ENCODE measurements at places on chromosomes 3 and 15.

- no peak for DNase-seq
Measured at GRCh38 chr15:39588531-39589192, 7.8 kb downstream of the THBS1 start.

DNA sequence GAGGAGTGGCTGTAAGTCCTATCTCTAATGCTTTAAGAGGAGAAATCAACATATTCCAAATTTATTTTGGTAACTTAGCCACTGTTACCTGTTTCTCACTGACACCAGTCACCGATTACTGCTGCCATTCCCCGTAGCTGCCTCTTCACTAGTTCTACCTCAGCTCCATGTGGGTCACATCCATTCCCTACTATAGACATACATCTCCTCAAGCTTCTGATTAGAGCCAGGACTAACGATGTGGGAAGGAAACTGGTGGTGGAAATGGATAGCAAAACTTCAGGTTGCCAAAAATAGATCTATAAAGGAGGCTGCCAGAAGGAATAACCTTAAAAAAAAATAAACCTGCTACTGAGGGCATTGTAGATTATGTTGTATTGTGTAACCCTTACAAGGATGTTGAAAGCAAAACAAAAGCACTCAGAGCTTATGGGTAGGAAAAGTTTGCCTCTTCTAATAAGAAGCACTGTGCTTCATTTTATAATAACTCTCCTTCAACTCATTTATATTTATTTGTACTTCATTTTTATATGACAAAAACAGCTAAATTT is 56.0 kb downstream of the KAT2B start:
- DNase-seq = no peak

DNA sequence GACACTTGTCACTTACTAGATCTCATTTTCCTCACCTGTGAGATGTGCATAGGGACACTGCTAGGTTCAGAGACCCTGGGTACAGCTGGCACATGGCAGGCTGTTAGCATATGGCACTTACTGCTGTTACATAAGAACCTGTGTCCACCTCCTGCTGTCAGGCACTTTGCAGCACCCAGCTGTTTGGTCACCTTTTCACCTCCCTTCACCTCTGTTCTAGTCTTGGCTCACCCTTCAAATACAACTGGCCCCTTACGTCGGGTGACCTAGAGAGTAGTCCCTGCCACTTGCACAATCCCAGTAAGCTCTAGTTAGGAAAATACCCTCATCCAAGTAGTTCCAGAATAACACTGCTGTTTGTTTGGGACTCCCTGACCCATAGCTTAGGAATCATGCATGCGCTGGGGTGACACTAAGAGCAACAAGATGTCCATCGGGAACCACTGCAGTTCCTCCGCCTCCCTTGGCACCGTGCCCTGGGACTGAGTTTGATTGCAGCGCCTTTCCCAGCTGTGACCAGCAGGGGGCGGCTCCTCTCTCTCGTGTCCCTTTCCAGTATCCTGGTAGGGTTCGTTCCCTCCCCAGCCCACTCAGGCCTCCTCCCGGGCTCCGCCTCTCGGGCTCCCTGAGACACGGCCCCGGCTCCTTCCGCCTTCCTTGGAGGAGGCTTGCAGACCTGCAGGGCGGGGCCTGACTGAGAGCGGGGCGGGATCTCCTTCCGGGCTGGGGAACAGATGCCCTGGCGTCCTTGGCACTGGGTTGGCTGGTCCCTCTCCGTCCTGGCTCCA is 78.6 kb downstream of the ABHD5 start:
- DNase-seq = peak; percentile 74

DNA sequence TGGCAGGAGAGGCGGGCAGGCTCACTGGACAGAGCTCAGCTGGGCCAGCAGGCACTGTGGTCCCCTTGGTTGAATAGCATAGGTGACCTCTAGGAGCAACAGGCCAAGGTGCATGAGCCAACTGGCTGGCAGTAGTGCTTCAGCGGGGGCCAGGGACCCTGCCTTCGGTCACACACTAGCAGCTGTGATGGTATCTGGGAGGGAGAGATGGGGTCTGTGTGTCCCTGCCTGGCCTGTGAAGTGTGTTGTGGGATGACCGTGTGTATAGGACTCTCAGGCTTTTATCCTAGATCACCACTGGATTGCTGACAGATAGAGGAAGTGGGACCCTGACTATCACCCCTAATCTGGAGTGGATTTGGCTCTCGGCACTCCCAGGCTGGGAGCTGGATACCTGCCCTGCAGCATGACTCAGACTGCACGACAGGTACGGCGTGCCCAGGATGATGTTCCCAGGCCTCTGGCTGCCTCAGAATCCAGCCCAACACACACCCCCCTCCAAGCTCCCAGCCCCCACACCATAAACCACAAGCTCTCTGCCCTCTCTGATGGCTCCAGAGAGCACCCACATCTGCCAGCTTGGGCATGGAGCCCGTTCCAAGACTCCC is 7.8 kb downstream of the RPS17 start:
- no peak for DNase-seq

GRCh38 chr3:46965151-46965550 is 11.4 kb downstream of the CCDC12 start:
- DNase-seq = no peak

DNA sequence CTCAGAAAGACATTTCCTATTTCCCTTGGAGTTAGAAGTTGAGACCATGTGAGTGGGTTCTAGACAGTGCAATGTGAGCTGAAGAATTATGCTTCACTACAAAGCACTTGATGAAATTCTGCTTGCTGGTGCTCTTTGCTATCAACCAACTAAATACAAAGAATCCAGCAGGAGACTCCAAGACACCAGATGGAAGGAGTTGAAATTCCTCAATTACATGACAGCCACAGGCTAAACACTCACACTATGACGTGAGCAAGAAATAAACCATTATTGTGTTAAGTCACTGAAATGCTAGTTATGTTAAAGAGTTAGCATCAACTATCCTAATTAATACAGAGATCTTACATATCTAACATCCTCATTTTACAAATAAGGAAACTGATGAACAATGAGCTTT is 8.2 kb upstream of the MAP4 start:
- no peak for DNase-seq

DNA sequence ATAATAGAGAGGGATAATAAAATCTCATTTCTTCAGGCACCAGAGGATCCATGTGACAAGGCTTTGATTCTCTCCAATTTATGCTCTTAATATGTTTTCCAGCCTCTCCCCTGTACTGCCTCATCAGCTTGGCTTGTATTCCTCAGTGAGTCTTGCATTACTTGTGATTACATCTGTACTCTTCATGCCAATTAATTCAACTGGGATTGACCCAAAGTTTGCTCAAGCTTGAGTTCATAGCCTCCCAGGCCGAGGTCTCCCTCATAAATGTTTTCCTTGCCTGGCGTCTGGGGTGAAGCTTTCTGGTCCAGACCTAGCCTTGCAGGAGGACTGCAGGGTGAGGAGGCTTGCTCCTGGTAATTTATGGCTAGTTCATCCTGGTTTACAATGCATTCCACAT is 146.9 kb downstream of the CHST2 start:
- no peak for DNase-seq

GRCh38 chr15:80596521-80596976 is 98.6 kb upstream of the ABHD17C start:
- DNase-seq = no peak

GRCh38 chr3:183951459-183951858 is 66.2 kb downstream of the ABCC5 start:
- DNase-seq = no peak

All from activated T-cell treated with anti-CD3 and anti-CD28 coated beads for 48 hours (primary cell).